ENCODE measurements at places on chromosomes 13 and 19.

DNA sequence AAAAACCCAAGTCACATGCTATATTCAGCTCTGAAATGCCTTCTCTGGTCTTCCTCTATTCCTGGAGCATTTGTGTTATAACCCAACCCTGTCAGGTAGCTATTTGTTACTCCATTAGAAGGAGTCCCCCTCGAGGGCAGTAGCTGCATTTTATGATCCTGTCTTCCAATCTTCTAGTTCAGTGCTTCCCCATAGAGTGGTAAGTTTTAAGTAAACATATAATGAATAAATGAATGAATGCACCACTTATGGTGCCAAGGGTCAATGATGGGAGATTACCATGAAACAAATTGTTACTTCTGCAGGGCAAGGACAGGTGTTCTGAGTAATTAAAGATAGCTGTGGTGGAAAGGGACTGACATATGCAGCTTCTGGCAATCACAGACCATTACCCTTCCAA is 4.0 kb downstream of the RASL11A start:
- DNase-seq: no peak

GRCh38 chr13:97749174-97749573 is 204.3 kb upstream of the IPO5 start:
- DNase-seq: no peak

DNA sequence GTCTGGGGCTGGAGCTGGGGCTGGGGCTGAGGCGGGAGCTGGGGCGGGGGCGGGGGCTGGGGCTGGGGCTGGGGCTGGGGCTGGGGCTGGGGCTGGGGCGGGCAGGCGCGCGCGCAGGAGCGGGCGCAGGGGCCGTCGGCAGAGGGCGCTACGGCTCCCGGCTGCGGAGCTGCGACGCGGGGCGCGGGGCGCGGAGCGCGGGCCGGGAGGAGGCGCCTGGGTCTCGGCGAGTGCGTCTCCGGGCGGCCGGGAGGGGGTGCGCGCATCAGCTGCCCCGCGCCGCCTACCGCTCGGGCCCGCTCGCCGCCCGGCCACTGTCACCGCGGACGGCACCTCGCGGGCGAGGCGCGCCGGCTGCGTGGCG is 422 bp upstream of the MTUS2 start:
- DNase-seq: peak; percentile 33

DNA sequence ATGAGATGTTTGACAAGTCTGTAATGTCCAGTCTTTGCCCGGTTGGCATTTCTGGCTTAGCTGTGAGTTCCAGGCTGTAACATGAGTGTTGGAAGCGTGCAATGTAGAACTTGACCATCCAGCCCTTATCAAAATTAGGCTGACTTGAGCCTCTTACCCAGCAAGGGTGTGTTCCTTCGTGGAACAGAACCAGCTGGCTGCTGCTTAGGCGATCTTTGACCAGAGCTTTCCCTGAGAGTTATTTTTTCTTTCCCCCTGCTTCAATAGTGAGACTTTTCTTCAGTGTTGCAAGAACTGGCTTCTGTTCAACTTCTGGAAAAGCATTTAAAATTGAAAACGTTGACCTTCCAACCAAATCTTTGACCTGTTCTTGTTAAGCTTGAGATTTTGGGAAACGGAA is 6.5 kb downstream of the TNFSF13B start:
- no peak for DNase-seq

- DNase-seq: no peak
Observed at GRCh38 chr19:54803410-54803809, at the start of gene KIR2DL4. Gene KIR2DL4, plus strand, starts transcription at chr19:54803610. Its CDS starts 42 bp downstream, at chr19:54803652.

DNA sequence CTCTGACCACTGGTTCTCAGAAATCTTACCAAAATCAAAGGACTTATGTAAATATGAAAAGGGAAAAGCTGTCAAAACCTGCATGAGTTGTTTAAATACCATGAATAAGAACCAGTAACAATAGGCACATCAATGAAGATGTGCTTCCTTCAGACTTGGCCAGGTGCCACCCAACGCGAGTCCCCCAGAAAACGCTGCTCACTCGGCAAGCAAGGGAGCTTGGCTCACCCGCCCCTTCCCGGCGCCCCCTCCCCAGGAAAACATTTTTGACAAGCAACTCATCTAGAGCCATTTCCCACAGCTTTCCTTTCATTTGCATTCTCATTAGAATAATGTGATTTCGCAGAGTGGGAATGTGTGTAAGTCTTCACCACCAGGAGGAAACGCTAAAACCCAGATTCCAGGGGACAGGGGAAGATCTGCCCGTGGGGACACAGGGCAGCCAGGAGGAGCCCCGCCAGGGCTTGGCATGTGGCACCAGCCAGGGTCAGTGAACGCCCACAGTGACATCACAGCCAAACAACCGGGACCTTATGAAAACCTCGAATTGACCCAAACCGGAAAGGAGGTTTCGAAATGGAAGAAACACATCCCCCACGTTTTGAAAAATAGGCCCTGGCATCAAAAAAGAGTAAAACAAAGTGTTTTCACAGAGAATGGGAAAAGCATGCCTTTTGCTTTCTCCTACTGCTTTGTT is 366.2 kb upstream of the TSHZ3 start:
- DNase-seq: no peak

- peak; percentile 79 for DNase-seq
Observed at GRCh38 chr19:48842789-48843162, 6.5 kb upstream of the HSD17B14 start.

- DNase-seq: no peak
Observed at GRCh38 chr13:30806784-30807183, 71.4 kb downstream of the ALOX5AP start.

All from cerebellar cortex (tissue), 1 donor.